Hindlimb muscle (tissue), 1 donor: ENCODE measurements at places on chromosomes 13 and 19.

DNA sequence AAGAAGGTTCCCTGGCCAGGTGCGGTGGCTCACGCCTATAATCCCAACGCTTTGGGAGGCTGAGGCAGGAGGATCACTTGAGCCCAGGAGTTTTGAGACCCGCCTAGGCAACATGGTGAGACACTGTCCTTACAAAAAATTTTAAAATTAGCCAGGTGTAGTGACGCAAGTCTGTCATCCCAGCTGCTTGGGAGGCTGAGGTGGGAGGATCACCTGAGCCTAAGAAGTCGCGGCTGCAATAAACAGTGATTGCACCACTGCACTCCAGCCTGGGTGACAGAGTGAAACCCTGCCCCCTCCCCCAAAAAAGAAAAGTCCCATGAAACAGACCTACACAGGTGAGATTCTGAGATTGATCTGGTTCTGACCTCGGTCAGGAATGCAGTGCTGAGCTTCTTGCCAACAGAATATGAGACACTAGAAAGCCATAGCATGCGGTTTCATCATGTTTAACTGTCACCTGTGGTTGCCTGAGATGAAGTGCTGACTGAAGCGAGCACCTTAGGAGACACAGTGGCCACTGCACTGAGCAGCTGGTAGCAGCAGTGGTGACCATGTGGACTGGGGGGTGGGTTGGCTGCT, 2.0 kb upstream of the A1BG start:
- DNase-seq: no peak

DNA sequence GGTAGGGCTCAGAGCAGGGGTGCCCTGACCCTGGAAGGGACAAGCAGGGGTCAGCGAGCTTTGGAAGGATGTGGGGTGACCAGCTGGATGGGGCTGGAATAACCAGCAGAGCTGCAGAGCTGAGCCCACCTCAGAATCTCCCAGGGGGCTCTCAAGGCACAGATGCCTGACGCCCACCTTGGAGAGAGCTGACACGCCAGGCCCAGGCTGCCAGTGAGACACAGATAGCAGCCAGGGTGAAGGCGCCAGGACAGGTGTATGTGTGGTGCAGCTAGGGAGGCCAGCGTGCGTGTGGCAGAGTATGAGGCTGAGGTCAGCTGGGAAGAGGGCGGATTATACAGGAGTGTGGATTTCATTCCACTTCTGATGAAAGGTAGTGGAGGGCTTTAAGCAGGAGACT, 8.9 kb downstream of the AP1M1 start:
- DNase-seq: no peak

- DNase-seq: no peak
Observed at GRCh38 chr13:100890645-100891044, 216.1 kb upstream of the TMTC4 start.

GRCh38 chr19:14758816-14759215, 19.5 kb downstream of the ADGRE2 start:
- no peak for DNase-seq

DNA sequence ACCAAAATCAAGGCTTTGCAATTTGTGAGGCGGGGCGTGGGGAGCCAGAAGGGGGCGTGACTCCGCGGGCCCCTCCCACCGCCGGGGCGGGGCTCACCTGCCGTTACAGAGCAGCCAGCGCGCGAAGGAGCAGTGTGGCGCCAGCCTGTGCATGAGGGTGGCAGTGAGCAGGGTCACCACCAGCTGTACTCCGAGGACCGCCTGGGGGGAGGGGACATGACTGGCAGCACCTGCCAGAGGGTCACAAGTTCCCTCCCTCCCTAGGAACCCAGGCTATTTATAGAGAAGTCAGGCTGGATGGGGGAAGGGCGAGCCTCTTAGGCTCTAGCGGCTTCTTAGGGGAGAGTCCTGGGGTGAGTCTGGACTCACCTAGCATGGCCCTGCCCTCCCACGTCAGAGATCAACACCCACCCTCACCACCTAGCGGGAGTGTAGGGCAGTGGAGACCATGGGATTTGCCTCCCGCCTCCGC, 3.6 kb downstream of the TMEM161A start:
- DNase-seq: no peak

- no peak for DNase-seq
Observed at GRCh38 chr19:41920882-41921576, 7.2 kb downstream of the ERFL start.
